Hypothalamus (tissue), 51 donors: ENCODE measurements at places on chromosomes 2 and 18.

DNA sequence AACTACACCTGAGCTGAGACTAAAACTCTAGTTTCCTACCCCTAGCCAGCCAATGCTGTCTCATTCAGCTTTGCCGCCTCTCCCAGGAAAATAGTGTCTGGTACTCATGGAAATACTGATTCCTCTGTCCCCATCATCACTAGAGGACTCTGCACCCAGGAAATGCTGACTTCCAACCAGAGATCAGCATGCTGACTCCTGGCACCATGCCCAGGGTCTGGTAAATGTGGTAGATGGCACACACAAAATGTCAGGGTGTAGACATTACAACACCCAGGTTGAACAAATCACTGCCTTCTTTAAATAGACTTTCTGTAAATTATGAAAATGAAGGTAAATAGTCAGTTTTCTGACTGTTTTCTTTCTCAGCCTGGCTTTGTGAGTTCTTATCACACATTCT lies 307.3 kb upstream of the CHAC2 start:
- no peak for DNase-seq

DNA sequence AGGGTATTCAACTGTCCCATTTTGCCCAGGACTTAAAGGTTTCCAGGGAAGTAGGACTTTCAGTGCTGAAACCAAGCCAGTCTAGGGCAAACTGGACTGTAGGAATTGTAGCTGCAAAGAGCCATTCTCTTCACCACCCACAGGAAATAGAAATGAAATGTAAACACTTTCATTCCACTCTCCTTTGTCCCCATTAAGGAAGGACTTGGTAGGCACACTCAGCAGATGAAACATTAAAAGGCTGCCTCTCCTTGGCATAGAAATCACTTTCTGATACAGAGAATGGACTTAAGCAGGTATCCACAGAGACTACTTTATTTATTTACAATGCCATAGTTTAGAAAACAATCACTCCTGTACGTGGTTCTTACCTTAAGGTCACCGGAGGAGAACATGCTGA lies 102.9 kb upstream of the CCDC195 start:
- DNase-seq, result no peak

DNA sequence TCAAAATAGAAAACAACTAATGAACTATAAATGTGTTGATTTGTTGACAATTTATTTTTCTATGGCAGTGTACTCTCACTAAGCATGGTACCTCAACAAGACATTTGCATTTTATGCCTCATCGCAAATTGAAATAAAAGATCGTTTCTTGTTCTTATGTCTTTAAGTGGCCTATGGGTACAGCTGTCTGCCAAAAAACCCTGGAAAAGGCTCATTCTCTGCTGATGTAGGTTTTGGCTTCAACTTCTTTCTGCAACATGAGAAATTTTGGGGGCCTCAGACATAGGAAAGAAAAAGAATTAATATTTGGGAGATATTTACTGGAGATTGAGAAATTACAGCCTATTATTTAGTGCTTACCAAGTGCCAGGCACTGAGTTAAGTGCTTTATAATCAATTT lies 205.1 kb upstream of the DPP10 start:
- no peak for DNase-seq

DNA sequence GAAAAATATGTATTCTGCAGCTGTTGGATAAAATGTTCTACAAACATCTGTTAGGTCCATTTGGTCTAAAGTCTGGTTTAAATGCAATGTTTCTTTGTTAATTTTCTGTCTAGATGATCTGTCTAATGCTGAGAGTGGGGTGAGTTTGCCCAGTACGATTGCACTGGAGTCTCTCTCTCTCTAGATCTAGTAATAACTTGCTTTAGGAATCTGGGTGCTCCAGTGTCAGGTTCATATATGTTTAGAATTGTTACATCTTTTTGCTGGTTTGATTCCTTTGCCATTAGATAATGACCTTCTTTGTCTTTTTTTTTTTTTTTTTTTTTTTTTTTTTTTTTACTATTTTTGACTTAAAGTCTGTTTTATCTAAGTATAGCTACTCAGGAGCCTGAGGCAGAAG lies 10.4 kb downstream of the GCC2 start:
- no peak for DNase-seq

- DNase-seq, result no peak
Observed at GRCh38 chr18:66826211-66826610, 222.3 kb upstream of the CDH19 start.

DNA sequence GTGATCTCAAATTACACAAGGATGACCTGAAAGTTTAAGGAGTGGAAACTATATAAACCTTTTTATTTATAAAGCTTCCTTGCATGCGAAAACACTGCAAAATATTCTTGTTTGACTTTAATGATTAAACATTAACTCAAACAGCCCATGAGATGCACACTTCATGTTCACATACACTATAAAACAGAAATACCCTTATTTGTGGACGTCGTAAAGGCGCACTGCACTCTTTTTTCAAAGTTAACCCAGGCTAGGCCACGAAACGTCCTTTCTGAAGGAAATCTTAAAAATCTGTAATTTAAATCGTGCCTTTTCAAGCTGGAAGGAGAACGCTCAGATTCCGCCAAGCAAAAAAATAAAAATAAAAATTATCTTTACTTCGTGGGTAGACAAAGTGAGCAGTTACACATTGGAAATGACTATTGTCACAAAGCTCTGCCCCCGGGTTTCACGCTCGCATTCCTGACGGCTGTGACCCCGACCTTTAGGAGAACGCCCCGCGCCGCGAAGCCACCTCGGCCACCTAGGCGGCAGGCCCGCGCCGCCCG lies 728 bp downstream of the FAM168B start:
- no peak for DNase-seq

DNA sequence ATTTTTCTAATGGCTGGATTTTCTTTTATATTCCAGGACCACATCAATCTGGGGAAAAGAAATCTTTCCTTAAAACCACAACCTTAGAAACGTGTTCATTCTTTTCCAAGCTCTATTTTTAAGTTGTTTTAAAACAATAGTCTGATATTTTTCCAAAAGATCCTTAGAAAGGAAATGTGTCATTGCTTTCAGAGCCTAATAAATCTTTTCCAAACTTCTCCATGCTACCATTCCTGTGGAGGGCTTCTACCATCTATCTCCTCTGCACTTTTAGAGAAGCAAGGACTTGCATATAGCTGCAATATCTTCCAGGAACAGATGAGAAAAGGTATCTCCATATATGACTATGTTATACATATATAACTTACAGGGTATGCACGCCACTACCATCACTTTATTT lies 21.2 kb downstream of the WDFY1 start:
- DNase-seq, result no peak

DNA sequence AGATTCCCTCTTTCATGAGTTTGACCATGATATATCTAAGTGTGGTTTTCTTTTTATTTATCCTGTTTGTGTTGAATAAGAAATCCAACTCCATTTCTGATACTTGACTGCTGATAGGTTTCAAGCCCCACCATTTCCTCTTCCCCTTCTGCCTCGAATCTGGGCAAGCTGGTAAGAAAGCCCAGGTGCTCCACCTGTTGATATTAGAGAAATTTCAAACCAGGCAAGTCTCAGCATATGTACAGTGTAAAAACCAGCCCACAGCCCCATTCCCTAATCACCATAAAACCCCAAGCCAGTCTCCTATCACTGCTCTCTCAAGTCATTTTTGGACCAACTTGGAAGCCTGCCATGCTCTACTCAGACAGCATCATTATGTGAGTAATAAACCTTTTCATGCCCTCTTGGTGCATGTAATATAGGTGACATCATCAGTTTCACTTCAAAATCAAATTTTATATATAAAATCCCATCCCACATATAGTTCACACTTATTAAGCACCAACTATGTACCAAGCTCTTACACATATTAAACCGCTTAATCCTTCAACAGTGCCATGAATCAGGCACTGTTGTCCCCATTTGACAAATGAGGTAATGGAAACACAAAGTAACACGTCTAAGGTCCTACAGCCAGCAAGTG lies 46.6 kb downstream of the SMAD2 start:
- DNase-seq, result no peak

GRCh38 chr2:168494190-168494711 lies 38.2 kb downstream of the CERS6 start:
- DNase-seq, result no peak

DNA sequence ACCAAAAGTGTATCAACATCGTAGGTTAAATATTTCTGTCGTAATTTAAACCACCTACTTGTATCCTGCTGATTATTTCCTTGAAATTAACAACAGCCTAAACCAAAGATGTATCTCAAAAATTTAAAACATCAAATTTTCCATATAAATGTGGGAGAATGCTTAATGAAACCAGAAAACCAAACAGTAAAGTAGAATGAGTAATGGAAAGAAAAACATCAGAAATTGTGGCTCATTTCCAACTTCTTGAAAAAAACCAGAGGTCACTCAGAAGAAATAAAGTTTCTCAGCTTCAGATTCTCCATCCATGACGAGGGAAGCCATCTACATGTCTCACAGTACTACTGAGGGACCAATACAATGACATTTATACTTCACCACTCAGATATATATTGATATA lies 296.5 kb downstream of the NOL4 start:
- DNase-seq, result no peak
